ENCODE measurements at places on chromosomes 4 and X.

DNA sequence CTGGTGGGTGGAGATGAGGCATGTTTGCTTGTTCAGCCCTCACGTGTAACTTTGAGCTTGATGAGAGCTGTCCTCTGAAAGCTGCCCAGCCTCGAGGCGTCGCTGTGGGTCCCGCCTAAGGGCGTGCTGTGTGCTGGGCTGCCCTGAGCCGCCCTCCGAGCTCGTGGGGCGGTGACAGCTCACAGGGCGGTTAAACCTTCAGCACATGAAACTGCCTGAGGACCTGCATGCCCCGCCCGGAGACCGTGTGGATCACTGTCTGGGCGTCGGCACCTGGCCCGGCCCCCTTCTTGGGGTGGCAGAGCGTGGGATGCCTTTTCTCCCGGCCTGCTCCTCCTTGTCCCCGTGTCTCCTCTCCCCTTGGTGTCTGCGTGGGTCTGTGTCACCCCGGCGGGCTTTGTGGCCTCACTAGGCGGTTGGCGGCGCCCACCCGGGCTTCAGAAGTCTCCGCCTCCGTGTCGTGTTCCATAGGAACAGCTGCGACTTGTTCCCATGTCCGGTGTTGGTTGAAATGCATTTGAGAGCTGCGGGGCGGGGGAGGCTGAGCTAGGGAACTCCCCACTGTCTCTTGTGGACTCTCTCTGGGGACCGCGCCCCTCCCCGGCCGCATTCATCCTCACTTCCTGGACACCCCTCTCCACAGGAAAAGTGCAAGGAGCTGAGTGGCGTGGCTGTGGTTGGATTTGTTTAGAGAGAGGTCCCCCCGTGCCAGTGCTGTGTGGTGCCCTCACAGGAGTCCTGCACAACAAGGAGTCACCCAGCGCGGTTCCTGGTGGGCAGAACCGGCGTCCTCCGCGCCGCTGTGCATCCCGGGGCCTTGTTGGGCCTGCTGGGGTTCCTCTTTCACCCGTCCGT, 6.8 kb downstream of the AKAP17A start:
- no peak for DNase-seq

DNA sequence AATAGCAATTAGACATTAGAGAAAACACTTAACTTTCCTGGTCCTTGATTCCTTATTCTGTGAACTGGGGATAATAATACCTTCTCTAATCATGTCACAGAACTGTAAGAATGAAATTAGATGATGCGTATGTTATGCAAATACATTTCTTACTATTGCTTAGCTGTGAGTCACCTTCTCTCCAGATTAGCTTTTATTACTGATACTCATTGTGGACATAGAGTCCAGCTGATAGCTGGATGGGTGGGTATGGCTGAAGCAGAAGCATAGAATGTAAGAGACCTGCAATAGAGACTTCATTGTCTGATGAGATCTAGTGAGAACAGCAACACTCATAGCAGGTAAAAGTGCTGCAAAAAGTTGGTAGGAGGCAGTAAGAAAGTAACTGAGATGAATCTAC, 437.2 kb upstream of the ZFP42 start:
- DNase-seq, result no peak

DNA sequence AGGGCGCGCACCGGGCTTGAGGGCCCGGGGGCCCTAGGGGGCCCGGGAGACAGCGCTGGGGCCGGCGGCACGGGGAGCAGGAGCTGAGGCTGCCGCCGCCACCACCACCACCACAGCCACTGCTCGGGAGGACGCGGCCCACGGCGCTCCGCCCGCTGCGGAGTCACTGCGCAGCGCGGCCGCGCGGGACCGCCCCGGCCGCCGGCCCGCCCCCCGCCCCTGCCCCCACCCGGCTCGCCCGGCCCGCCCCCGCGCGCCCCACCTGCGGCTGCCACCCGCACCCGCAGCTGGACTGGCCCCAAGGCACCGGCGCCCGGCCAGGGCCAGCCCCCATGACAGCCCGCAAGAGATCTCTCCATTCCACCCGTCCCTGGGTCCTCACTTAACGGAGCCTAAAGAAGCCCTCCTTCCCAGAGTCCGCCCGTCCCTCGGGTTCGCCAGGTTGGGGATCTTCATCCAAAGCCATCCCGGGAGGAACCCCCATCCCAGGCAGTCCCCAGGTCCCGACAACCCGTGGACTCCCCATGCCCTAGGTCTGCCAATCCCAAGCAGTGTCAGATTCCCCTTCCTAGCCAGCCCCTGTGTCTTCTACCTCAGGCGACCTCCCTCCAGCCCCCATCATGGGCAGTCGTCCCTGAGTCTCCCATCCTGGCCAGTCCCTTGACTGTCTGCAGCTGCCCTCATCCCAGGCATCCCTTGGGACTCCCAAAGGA, 40.0 kb upstream of the IQSEC2 start:
- no peak for DNase-seq

DNA sequence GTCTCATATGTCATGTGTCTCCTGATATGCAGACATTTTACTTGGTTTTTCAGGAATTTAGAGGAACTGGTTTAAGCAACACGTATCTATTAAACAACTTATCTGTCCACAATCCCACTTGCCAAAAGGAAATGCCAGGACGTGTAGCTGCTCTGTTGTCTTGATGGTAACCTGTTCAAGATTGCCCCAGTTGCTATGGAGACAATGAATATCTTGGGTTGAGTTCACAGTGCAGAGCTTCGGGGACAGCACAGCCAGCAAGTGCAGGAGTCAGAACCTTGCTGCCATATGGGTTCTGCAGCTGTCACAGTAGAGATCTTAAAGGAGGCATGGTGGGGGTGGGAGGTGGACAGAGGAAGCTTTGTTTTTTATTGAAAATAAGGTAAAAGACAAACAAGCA, 28.7 kb upstream of the FAM9B start:
- no peak for DNase-seq

- DNase-seq, result no peak
Measured at GRCh38 chr4:69576251-69576877, 63.1 kb downstream of the UGT2A2 start.

DNA sequence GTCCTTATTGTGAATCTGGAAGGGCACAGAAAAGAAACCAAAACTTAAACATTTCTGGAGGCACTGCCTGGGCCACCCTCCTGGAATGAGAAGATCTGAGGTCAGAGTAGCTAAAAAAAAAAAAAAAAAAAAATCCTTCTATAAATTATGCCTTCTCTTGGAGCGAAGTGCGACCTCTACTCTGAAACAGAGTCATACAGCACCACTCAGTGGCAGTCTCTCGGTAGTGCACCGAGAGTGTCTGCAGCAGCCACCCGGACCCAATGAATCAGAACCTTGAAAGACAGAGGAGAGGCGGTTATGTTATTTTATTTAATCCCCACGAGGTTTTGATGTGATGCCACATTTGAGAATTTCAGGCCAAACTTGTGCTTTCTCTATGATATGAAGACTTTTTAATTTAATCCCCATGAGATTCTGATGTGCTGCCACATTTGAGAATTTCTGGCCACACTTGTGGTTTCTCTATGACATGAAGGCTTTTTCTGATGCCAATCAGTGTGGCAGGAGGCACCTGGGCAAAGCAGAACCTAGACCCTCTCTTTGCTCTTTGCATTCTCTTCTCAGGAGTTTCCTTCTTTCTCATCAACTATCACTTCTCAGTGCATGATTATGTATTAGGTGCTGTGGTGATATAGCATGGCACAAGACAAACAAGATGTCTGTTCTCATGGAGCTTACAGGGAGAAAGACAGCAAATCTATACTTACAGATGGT, 5.6 kb upstream of the CT47C1 start:
- DNase-seq, result no peak

GRCh38 chr4:86543560-86544309, 50.4 kb upstream of the PTPN13 start:
- no peak for DNase-seq

DNA sequence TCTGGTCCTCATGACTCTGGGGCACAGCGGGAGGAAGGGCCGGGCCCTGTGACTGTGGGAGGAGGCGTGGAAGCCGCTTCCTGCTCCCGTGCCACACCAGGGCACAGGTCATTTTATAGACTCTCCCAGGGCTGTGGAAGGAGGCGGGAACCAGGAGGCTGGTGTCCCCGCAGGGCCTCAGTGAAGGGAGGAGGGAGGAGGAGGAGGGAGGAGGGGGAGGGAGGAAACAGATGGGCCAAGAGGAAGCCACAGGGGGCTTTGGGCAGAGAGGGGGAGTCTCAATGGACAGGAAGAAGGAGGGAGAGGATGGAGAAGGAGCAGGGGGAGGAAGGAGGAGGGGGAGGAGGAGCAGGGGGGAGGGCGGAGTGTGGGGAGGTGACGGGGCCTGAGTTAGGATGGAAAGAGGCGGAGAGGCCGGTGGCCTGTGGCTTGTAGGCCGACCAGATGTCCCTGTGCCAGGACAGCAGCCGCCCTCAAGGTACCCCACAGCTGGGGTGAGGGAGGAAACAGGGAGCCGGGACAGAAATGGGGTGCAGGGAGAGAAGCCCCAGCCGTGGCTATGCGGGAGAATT, 6.2 kb upstream of the PLCXD1 start:
- no peak for DNase-seq

- no peak for DNase-seq
Measured at GRCh38 chrX:15350329-15350996, 15.1 kb upstream of the PIGA start.

GRCh38 chrX:100207331-100208024, 202.6 kb downstream of the PCDH19 start:
- no peak for DNase-seq

GRCh38 chrX:120365320-120365719, 3.4 kb downstream of the ATP1B4 start:
- DNase-seq, result no peak

- DNase-seq, result no peak
Measured at GRCh38 chr4:26031704-26032103, 117.7 kb downstream of the SMIM20 start.

- no peak for DNase-seq
Measured at GRCh38 chr4:145719752-145720624, 40.0 kb downstream of the C4orf51 start.

GRCh38 chrX:10447564-10448214, 172.7 kb downstream of the MID1 start:
- no peak for DNase-seq

- DNase-seq, result no peak
Measured at GRCh38 chr4:80610199-80610598, 274.7 kb downstream of the CFAP299 start.
